ENCODE measurements at places on chromosomes 6 and 20.

GRCh38 chr6:130018744-130019325 lies 454 bp downstream of the L3MBTL3 start:
- peak overlapping the region; percentile 72 for H3K27ac ChIP-seq
- peak overlapping the region; percentile 97 for H3K4me3 ChIP-seq
- H3K36me3 ChIP-seq, result peaks cover 3% of the 10 kb centered on the region

DNA sequence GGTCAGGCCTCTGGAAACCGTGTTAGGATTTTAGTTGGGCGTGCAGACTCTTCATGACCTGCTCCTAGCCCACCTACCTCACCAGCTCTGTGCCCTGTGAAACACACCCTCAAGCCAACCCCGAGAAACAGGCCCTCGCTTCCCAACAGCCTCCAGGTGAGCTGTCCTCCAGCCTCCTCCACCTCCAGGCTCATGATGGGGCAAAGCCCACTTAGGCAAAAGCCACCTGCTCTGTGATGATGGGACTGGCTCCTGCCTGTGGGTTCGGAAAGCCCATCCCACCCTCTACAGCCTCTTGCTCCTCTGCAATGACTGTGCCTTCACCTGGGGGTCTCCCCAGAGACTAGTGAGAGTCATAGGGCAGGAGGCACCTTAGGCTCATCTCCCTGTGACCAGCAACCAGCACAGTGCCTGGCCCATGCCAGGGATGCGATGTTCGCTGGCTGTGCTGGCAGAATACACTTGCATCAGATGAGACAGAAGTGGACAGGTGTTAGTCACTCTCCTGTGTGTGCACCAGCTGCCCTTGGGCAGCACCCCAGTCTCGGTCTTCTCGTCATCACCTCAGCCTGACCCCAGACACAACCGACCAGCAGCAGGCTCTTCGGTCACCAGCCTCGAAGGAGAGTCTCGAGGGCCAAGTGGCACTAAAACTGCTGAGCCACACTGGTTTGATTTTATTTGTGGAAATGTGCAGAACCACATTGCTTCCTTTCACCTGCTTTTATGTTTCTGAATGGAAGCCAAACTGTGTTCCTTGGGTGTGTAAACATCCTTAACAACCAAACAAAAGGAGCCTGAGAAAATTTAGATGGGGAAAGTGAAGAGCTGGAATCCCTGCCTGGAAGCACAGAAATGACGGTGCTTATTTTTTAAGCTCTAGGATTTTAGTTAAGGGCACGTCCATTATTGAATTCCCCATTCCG lies 10.7 kb downstream of the PXDC1 start:
- H3K4me1 ChIP-seq, result peaks cover 34% of the 10 kb centered on the region
- H3K36me3 ChIP-seq, result peaks cover 39% of the 10 kb centered on the region
- no peaks in the 10 kb centered on the region for H3K27me3 ChIP-seq
- H3K27ac ChIP-seq, result no peak overlapping the region

DNA sequence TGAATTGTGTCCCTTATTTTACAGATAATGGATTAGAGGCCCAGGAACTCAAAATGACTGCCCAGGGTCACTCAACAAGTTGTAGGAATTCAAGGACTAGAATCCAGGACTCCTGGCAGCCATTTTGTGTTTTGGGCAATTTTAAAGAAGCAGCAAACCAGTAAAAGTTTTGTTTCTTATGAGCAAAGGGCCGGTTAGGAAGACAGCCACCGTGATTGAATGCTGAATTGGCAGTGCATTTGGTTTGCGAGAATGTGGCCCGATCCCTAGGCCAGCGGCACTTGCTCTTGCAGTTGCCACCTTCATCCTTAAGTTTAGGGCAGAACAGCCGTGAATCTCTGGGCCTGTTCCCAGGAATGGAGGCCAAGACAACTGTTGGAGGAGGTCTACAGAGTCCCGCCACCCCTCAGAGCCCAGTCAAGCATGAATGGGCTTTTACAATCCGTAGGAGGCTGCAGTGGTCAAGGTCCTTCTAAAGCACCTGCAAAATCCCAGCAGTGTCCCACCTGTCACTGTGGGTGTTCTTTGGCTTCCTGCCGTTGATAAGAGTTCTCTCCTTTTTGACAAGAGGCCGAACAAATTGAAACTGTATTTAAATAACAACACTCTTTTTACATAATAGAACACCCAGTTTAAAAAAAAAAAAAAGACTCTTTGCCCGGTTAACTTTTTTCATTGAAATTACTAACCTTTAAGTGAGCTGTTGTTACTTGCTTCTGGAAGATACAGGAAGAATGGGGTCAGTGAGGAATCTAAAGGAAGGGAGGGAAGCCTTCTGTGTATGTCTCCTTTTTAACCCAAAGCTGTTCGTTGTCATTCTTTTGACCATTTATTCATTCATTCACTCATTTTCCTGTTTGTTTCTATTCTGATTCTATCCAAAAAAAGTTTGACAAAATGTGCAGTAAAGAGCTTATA lies 68.7 kb downstream of the PHACTR2 start:
- H3K27ac ChIP-seq, result peak overlapping the region; percentile 52
- H3K27me3 ChIP-seq, result no peaks in the 10 kb centered on the region
- H3K36me3 ChIP-seq, result no peaks in the 10 kb centered on the region
- H3K4me1 ChIP-seq, result peaks cover 36% of the 10 kb centered on the region

DNA sequence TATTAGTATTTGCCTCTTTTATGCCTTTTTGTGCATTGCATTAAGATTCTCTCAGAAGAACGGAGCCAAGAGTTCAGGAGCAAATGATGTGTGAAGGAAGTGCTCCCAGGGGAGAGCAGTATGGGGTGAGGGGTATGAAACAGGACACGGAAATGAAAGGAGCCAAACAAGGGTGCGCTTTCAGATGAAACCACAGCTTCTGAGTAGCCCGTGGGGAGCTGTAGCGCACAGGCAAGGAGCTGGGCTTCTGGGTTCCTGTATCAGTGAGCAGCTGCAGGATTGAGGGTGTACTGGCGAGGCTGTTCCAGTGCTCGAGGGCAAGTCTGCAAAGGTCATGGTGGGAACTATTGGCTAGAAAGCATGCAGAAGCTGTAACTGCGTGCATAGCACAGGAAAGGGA lies 25.4 kb downstream of the ANKEF1 start:
- no peak overlapping the region for H3K4me3 ChIP-seq
- no peak overlapping the region for H3K27ac ChIP-seq
- H3K4me1 ChIP-seq, result no peaks in the 10 kb centered on the region
- DNase-seq, result no peak
- no peaks in the 10 kb centered on the region for H3K36me3 ChIP-seq

DNA sequence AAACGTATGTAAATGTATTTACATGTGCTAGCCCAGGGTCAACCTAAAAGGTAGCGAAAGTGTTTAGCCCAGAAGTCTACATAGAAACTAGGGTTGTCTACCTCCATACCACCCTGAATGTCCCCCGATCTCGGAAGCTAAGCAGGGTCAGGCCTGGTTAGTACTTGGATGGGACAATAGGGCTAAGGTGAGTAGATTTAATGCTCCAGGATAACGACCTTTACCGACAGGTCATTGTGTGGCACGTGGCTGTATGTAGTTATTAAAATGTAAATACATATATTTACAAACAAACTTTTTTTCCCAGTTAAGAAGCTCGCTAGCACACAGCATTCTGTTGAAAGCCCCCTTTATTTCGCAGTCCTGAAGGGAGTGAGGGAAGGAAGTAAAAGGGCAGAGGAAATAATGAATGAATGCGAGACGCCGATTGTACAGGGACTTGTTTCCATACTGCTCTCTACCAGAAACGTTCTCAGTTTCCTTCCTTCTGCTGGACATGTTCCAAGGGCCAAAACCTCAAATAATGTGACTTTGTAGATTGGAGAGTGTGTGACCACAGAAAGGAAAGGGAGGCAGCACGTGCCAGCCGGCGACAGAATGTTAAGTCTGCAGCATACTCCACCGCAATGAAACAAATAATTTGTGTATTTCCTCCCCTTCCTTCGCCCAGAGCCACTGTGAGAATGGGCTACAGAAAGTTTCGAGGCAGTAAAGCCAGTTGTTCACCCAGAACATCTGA lies 612 bp downstream of the ADAT2 start:
- H3K4me1 ChIP-seq, result peaks cover 15% of the 10 kb centered on the region
- H3K27me3 ChIP-seq, result no peaks in the 10 kb centered on the region
- H3K4me3 ChIP-seq, result peak overlapping the region; percentile 94
- peak overlapping the region; percentile 86 for H3K27ac ChIP-seq

- DNase-seq, result no peak
- no peaks in the 10 kb centered on the region for H3K27me3 ChIP-seq
- H3K36me3 ChIP-seq, result no peaks in the 10 kb centered on the region
- H3K4me1 ChIP-seq, result peaks cover 10% of the 10 kb centered on the region
Observed at GRCh38 chr6:73177221-73177944, 47.9 kb downstream of the KHDC1L start.

GRCh38 chr20:40427026-40427425 lies 262.0 kb downstream of the MAFB start:
- DNase-seq, result no peak
- no peak overlapping the region for H3K27ac ChIP-seq
- no peaks in the 10 kb centered on the region for H3K36me3 ChIP-seq
